Neural progenitor cell (in vitro differentiated cells): ENCODE measurements at places on chromosomes 2 and 18.
A peak's percentile ranks its signal among the peaks of the same experiment; 100 is the strongest.

DNA sequence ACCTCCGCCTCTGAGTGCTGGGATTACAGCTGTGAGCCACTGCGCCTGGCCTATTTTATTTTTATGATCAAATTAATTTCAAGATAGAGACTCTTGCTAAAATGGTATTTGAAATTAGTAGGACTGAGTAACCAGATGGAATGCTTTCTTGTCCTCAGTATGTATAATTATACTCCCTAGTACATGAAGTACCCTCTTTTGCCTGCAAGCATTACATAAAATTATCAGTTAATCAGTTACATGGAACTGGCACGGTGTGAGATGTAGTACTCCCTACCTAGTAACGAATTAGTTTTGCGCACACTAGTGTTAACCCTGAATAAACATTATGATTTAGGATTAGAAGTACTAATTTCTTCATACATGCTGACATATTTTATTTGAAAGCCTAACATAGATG lies 41.6 kb downstream of the RBBP8 start:
- DNase-seq = no peak

- DNase-seq = no peak
Observed at GRCh38 chr18:37403100-37403781, 162.4 kb downstream of the CELF4 start.

DNA sequence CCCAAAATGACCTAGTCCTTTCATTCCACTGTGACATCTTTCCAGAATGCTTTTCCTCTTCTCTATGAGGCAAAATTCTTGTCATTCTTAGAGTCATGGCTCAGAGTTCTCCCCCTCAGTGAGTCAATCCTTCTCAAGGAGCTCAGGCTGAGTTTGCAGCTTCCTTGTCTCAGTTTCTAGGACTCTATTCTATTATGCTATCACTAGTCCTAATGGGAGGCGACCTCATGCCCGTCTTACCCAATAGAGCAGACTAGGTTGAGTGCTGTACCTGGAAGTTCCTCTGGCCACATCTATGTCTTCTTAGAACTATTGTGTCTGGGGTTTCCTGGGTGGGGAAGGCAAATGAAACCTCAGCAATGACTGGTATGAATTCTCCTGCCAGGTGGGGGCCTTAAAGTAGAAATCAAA lies 51.5 kb downstream of the HAUS1 start:
- DNase-seq = no peak

- DNase-seq = peak; percentile 94
Observed at GRCh38 chr2:1854729-1855547, 110.6 kb upstream of the PXDN start.

DNA sequence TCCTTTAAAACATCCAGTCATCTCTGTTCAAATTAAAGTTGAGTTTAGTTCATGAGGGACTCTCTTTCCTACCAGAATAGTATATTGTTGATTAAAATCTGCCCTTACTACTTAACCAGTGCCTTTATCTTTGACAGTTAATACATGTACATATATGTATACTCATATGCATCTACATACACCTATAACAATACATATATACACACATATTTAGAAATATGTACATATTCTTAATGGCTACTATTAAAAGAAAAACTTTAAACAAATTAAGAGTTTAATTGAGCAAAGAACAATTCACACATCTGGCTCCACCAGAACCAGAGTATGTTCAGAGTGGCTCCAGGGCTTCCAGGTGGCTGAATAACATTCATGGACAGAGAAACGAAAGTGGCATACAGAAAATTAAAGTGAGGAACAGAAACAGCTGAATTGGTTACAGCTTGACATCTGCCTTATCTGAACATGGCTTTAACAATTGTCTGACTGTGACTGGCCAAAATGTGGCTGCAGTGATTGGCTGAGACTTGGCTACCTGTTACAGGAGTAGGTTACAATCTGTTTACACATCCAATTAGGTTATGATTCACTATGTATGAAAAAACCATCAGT lies 38.8 kb downstream of the ZNF519 start:
- no peak for DNase-seq

DNA sequence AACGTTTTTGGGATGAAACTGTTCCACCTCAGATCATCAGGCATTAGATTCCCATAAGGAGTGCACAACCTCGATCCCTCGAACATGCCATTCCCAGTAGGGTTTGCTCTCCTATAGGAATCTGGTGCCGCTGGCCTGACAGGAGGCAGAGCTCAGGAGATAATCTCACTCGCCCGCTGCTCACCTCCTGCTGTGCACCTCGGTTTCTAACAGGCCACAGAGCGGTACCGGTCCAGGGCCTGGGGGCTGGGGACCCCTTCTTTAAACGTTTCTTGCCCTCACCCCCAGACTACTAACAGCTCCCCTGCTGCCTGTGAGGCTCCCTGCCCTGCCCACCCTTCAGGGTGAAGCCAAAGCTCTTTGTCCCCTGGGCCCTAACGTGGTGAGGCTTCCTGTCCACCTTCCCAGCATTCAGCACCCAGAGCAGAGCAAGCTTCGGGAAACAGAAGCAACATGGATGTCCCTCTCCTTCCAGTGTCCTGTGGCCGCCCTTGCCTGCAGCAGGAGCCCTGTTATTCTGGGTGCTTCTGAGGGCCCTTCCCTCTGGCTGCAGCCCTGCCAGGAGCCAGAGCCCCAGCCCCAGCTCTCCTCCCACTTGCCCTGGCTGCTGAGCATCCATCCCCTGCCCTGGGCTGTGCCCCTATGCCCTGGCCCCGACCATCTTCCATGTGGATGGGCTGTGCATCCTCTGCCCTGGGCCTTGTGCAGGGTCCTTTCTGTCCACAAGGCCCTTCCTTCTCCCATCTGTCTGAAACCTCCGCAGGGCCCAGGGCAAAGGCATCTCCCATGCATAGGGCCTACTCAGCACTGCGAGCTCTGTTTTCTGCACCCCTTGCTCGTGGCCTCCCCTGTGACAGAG lies 140.1 kb downstream of the MBP start:
- peak; percentile 50 for DNase-seq

- DNase-seq = peak; percentile 52
Observed at GRCh38 chr2:7324706-7325105, 407.5 kb downstream of the RNF144A start.

DNA sequence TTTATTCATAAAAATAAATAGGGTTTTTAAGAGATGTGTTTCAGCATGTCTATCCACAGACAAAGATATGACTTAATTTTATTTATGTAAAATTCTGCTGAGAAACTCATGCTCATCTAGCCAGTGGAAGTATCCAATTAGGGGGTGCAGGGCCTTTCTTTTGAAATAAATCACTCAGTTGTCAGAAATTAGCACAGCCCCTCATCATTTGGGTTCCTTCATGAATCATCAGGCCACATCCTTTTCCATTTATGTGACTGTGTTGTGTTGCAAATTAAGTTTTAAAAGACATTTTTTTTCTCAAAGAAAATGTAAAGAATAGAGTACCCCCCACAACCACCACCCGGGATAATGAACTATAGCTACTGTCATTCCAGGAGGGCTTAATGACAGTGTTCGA lies 185.8 kb downstream of the NRP2 start:
- DNase-seq = no peak

DNA sequence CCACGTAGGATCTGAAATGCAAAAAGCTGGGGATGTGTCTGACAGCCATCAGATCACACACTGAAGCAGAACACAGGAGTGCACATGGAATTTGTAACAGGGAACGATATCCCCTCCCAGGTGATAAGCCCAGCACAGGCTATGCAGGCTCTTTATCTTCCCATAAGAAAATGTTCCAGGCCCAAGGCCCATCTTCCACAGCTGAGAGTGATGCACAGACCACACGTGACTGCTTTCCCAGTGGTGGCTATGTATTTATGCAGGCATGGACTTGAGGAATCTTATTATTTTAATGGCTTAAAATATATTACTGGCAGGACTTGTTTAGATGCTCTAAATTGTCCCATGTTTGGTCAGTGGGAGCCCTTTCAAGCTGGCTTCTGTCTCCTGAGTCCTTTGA lies 70.5 kb upstream of the AFF3 start:
- DNase-seq = no peak

DNA sequence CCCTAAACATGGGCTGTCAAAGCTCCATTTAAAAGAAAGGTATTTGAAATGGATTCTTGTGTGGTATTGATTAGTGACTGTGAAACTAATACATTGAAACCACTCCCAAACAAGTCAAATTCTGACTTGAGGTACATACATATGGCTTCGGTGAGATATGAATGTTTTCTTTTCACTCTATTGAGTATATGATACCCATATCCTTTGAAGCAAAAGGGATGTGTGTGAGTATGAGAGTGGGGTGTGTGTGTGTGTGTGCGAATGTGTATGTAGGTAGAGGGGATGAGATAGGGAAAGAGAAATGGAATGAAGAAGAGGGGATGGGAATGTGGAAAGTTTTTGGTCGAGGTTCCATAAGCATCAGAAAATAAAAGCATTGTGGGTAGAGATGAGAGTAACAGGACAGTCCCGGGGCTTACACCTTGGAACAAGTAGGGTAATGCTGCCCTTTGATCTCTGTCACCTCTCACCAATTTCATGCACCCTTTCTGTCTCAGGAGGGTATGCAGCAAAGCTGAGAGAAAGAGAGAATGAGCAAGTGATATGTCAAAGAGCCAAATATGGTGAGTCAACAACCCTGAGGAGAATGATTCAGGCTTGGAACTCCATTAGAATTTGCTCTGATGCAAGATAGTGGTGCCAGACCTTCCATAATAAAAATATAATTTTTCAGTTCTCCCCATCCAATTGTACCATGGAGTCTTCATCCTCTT lies 64.0 kb upstream of the ZEB2 start:
- no peak for DNase-seq

- no peak for DNase-seq
Observed at GRCh38 chr2:177989029-177989885, 83.3 kb downstream of the PDE11A start.

DNA sequence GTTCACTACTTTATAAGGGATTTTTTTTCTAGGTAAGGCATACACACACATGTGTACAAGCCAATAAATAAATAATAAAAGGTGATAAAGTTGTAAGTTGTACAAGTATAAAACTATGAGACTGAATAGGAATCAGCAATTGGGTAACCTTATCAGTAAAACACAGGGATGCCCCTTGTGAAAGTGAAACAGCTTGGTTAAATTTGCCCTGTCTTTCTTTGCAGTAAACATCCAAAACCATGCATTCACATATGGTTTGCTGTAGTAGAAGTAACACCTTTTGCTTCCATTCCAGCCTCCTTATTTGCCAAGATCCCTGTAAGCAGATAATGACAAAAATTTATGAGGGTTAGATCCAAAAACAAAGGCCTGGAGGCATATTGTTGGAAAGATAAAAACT lies 44.3 kb upstream of the NEUROD1 start:
- DNase-seq = no peak

- no peak for DNase-seq
Observed at GRCh38 chr2:101829429-101829828, 131.9 kb downstream of the MAP4K4 start.

- DNase-seq = no peak
Observed at GRCh38 chr18:13559754-13560153, 166.6 kb downstream of the FAM210A start.

DNA sequence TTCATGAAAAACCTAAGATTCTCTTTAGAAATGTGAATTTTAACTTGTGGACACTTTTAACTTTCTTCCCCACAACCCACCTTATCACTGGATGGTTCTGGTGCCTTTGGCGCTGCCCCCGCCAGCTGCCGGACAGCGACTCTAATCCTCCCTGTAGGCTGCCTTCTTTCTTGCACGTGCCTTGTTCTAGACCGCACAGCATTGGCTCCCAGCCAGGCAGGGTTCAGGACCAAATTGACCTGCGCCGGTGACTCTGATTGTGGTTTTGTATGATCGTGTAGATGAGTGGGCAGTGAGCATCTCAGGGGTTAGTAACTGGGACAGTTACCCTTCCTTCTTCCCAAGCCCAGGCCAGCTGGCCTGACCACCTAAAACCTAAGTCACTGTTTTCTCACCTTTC lies 106.8 kb downstream of the ASAP2 start:
- no peak for DNase-seq

- DNase-seq = no peak
Observed at GRCh38 chr18:8562919-8563318, 46.3 kb upstream of the RAB12 start.

- DNase-seq = no peak
Observed at GRCh38 chr2:141058556-141058955, 1072.3 kb downstream of the LRP1B start.

- no peak for DNase-seq
Observed at GRCh38 chr2:95012881-95013550, 12.5 kb upstream of the MAL start.

- no peak for DNase-seq
Observed at GRCh38 chr18:27278131-27278530, 93.0 kb upstream of the CHST9 start.

GRCh38 chr2:239962890-239963591 lies 62.1 kb downstream of the NDUFA10 start:
- DNase-seq = no peak

DNA sequence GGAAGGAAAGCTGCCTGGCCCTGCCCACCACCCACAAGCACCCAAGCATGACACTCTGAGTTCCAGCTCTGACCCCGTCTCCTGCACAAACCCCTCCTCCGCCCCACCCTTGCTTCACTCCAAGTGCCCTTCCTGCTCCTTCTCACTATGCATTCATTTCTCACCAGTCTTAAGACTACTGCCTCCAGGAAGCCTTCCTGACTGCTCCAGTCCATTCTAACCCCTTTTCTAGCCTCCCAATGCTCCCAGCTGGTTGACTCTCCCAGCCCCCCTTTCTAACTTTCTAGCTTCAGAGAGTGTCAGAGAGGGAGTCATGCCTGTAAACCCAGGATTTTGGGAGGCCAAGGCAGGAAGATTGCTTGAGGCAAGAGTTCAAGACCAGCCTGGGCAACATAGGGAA lies 8.2 kb upstream of the NAGK start:
- no peak for DNase-seq

GRCh38 chr2:218089259-218089658 lies 20.2 kb downstream of the RUFY4 start:
- no peak for DNase-seq

- DNase-seq = no peak
Observed at GRCh38 chr2:19362094-19362754, 3.8 kb upstream of the OSR1 start.

GRCh38 chr2:218893349-218894150 lies 12.9 kb downstream of the WNT10A start:
- DNase-seq = no peak

- DNase-seq = peak; percentile 40
Observed at GRCh38 chr18:902229-902628, 2.4 kb upstream of the ADCYAP1 start.

GRCh38 chr2:130828461-130828860 lies 8.3 kb upstream of the ARHGEF4 start:
- DNase-seq = no peak

GRCh38 chr2:165471349-165471950 lies 2.0 kb downstream of the CSRNP3 start:
- no peak for DNase-seq

- DNase-seq = no peak
Observed at GRCh38 chr2:179432751-179433150, 168.1 kb upstream of the SESTD1 start.

DNA sequence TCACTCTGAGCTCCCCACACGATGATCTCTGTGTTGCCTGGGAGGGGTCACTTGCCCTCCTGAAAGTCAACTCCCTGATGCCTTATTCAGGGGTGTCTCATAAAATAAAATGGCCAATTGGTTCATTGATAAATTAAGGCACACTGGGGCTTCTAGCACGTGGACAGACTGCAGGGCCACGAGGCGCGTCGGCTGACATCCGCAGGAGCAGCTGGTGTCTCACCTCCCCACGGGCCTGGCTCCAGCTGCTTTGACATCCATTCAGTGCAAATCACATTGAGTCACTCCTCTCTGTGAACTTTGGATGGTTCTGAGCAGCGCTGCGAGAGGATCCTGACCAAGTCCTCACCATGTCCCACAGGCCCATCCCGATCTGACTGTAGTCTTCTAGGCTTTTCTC lies 4.6 kb upstream of the ST8SIA3 start:
- no peak for DNase-seq

- no peak for DNase-seq
Observed at GRCh38 chr2:80102026-80102425, 202.5 kb downstream of the LRRTM1 start.
